Activated T-helper 9 cell treated with anti-CD3 and anti-CD28 coated beads, Interleukin-2, amount 50 U/mL, for 16 hours (primary cell): ENCODE measurements at places on chromosomes 3 and 15.
A peak's percentile ranks its signal among the peaks of the same experiment; 100 is the strongest.

DNA sequence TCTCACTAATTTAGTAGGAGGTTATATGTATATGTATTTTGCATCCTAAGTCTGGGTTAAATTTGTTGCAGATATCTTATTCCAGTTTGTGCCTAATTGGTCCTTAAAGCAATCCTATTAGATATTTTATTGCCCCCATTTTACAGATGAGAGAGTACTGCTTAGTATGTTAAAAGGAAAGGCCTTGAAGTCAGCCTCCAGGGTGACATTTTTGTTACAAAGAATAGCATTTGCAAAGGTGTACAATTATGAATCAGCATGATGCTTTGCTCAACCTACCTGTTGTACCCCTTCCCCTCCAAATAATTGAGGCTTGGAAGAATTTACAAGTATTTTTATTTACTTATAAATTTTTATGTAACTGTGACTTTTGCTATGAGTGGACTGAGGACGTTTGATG is 14.0 kb downstream of the STT3B start:
- DNase-seq: no peak

DNA sequence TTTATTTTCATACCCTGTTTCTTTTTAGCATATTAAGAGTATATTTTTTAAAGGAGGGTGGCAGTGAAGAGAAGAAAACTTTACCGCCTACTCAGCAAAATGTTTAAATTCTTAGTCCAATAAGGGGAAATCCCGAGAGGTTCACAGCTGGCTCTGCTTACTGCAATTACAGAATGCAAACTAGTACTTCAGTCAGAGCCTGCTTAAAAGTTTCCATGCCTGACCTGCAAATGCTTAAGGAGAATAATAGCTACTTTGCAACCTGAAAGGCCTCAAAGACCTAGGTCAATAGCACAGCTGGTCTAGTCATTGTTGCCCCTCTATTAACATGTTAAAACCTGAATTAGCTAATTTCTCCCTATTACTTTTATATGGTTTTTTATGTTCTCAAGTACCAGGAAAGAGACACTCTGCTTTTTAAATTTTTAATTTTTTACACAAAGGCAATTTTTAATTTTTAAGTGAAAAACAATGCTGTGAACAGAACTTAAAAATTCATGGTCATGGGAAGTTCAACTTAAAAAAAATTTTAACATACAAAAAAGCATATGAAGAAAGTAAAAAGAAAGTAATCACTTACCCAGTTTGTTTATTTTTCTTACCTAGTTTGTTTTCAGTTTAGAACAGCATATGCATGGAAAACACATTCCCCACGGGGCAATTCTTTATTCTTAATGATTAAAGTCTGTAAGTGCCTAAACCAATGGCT is 79.2 kb downstream of the P3H2 start:
- no peak for DNase-seq

- DNase-seq: no peak
Measured at GRCh38 chr3:19540464-19540863, 392.2 kb downstream of the KCNH8 start.

- no peak for DNase-seq
Measured at GRCh38 chr3:12120374-12121140, 38.2 kb downstream of the TIMP4 start.

- no peak for DNase-seq
Measured at GRCh38 chr3:104526901-104527401, 839.8 kb upstream of the ALCAM start.

- DNase-seq: peak; percentile 54
Measured at GRCh38 chr3:20040548-20041196, 426 bp downstream of the KAT2B start.

GRCh38 chr3:128799653-128800052 is 73.7 kb downstream of the RAB7A start:
- DNase-seq: no peak

- DNase-seq: no peak
Measured at GRCh38 chr3:32448686-32449474, 53.8 kb downstream of the CMTM6 start.

GRCh38 chr3:30631243-30631904 is 25.0 kb downstream of the TGFBR2 start:
- peak; percentile 40 for DNase-seq

- no peak for DNase-seq
Measured at GRCh38 chr3:129310111-129311011, 31.7 kb downstream of the HMCES start.

DNA sequence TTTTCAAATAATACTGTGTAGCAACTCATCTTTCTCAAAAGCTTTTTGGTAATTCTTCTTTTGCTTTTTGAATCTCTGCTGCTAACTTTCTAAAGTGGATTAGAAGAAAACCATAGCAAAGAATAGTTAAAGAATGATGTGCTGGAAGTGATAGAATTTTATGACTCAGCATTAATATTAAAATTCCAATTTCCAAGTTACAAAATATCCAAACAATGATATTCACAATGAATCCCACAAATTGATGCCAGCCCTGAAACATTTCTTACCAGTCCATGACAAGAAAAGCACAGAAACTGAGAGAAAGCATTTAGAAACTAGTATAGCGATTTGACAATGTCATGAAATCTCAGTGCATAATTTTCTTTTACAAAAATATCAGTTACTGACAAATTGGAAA is 482.2 kb downstream of the RBMS3 start:
- no peak for DNase-seq

DNA sequence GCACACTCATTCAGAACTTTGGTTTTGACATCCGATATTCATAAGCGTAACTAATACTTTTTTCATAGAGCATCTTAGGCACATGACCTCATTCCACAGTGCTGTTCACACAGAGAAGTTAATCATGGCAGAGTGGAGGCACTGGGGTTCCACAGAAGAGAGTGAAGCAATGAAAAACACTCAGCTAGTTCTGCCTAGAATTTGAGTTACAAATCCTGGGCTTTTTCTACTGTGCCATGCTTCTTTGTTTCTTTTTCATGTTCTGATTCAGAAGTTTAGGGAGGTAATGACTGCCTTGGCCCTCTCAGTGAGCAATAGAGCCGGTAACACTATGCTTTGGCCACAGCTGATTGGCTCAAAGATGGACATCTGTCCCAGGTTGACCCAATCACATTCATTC is 176.1 kb upstream of the MITF start:
- DNase-seq: no peak

DNA sequence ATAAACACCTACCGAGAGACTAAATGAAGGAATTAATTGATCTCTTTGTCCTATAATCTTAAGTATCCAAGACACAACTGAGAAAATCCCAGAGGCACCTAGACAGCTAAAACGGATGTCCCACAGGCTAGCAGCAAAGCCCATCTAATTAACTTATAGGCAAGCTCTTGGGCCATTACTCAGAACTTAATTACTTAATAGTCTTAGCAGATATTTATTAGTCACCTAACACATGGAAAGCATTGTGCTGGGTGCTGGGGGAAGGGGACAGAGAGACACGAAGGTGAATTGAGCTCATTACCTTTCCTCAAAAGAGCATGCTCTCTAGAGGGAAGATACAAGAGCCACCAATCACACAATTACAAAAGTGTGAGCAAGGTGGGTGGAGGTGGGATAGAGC is 189.8 kb upstream of the PROK2 start:
- no peak for DNase-seq

GRCh38 chr15:85623315-85624049 is 171.2 kb downstream of the KLHL25 start:
- no peak for DNase-seq

- DNase-seq: peak; percentile 24
Measured at GRCh38 chr3:39378088-39378487, 5.1 kb upstream of the SLC25A38 start.

DNA sequence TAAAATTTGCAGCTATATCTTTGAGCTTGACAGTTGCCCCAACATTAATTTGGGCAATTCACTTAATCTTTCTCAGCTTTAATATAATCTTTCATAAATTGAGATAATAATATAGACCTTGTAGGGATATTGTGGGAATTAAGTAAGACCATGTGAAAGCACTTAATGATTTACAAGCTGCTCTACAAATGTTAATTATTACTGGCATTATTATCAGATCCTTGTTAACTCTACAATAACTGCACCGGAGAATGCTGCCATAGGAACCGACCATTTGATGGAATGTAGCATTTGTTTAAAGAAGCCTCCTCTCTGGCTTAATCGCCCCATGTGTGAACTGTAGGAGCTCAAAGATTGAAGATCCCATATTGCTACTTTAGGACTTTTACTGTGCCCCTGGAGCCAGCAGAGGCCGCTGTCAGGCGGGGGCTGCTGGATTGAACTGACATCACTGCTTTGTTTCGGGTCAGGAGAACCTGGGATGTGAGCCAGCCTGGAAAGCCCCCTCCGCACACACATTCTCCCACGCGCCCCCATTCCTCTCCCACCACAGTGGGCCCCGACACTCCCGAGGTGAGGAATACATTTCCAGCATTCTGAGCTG is 154.2 kb upstream of the TNIK start:
- no peak for DNase-seq

GRCh38 chr3:139326131-139326530 is 17.7 kb upstream of the MRPS22 start:
- no peak for DNase-seq

DNA sequence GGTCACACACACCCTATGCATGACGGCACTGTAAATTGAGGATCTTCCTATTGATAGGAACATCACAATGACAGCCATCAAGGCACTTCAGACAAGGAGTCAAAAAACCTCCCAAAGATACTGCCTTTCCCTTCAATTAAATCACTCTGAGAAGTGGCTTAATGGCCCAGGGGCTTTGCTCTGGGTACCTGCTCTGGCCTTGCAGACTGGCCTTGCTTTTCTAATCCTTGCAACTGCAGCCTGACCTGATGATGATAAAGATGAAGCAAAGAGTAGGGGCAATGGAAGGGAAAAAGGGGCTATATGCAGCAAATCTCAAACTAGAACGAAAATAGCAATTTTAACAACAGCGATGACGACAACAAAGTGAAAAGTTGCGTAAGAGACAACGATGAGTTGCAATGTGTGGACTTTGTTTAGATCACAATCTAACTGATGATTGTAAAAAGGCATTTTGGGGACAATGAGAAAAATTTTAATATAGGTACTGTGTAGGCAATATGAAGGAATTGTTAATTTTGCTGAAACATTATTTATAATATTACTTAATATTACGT is 14.6 kb downstream of the ADAMTS9 start:
- DNase-seq: no peak

GRCh38 chr15:39434751-39435238 is 146.1 kb upstream of the THBS1 start:
- DNase-seq: no peak

- no peak for DNase-seq
Measured at GRCh38 chr3:191528589-191528988, 67.6 kb downstream of the PYDC2 start.

GRCh38 chr3:165920984-165921383 is 83.8 kb upstream of the BCHE start:
- no peak for DNase-seq

DNA sequence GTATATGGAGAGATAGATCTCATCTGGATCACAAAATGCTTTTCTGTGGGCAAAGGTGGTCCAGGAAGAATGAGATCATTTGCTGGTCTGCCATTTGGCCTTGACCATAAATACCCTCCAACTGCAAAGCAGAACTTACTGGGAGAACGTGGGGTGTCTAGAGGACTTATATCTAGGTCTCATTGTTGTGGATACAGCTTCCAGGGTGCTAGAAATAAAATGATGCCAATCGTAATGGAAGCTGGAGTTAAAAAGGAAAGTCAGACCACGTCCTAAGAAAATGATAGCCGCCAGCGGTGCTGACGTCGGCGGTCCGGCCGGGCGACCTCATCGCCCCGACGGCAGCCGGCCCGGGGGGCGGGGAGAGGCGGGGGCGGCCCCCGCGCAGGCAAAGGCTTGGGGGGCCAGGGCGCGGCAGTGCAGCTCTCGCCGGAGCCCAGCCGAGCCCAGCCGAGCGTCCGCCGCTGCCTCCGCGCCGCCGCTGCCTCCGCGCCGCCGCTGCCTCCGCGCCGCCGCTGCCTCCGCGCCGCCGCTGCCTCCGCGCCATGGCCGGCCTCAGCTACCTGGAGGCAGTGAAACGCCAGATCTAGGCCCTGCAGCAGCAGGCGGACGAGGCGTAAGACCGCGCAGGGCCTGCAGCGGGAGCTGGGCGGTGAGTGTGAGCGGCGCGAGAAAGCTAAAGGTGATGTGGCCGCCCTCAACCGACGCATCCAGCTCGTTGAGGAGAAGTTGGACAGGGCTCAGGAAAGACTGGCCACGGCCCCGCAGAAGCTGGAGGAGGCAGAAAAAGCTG is 89.5 kb downstream of the EOMES start:
- DNase-seq: peak; percentile 31

GRCh38 chr15:62561059-62561519 is 396.0 kb upstream of the C2CD4B start:
- no peak for DNase-seq

- DNase-seq: no peak
Measured at GRCh38 chr15:70502529-70502928, 260.8 kb downstream of the UACA start.

GRCh38 chr3:128965818-128966217 is 28.1 kb downstream of the CFAP92 start:
- DNase-seq: no peak

DNA sequence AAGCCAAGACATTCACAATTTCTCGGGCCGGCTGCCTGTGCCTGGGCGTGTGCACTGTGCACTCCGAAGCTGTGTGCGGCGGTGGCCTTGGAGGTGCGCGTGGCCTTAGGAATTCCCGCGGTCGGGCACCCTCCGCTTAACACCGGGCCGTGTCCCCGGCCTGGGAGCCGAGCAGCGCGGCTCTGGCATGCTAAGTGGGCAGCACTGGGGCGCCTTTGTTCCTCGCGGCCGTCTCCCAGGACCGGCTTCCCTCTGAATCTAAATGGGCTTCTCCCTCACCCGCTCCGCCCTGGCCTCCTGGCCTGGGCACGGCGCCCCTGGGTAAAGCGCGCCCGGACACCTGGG is 498 bp upstream of the ARNT2 start:
- no peak for DNase-seq

DNA sequence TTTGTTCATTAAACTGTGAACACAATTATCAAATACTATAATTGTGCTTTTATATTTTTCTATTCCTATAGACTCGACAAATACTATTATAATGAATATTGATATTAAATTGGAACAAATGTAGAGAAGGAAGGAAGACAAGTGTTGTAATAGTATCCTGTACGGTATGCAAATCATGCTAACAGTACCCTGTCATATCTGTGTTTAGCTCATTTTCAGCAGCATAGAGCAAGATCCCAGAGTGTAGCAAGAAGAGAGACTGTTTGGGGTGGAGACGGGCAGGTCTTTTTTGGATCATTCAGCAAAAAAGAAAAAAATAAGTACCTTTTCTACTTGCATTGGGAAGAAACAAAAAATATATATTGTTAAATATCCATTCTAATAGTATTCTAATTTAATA is 224.1 kb downstream of the TPRG1 start:
- no peak for DNase-seq

- DNase-seq: no peak
Measured at GRCh38 chr3:141020143-141020830, 30.9 kb upstream of the SPSB4 start.

GRCh38 chr15:39881790-39882189 is 38.3 kb downstream of the GPR176 start:
- no peak for DNase-seq

- no peak for DNase-seq
Measured at GRCh38 chr15:45759936-45760335, 125.1 kb downstream of the SQOR start.
